ENCODE measurements at places on chromosomes 12 and 14.

GRCh38 chr14:99945732-99946651 lies 119.2 kb upstream of the EVL start:
- no peak for DNase-seq

DNA sequence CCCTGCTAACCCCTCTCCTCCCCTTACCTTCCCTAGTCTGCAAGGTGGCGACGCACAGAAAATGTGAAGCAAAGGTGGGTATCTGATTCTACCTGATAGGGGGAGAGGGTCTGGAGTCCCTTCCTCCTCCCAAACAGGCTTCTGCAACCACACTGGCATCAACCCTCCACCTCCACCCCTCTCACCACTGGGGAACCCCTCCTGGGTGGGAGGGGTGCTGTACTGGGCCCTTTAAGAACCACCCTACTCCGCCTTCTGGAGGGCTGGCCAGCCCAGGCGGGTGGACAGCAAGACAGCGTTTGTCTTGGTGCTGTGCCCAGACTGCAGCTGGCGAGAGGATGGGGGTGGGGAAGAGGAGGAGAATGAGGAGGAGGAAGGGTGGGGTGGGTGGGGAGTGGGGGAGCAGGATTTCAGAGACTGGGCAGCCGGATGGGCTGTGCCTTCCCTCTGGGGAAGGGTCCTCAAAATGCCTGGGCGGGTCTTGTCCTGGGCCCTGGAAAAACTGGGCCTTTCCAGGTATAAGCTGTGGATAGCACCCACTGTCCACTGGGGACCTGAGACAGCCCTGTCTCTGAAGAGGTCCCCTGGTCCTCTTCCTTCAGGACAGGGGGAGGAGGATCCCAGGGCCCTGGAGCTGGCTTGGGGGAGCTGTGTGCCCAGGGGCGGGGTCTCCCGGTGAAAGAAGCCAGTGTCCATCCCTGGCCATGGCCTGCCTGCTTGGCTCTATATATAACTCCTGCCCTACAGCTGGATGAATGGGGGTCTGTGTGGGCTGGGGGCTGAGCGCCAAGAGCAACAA lies 2.8 kb downstream of the TNS2 start:
- DNase-seq: no peak

DNA sequence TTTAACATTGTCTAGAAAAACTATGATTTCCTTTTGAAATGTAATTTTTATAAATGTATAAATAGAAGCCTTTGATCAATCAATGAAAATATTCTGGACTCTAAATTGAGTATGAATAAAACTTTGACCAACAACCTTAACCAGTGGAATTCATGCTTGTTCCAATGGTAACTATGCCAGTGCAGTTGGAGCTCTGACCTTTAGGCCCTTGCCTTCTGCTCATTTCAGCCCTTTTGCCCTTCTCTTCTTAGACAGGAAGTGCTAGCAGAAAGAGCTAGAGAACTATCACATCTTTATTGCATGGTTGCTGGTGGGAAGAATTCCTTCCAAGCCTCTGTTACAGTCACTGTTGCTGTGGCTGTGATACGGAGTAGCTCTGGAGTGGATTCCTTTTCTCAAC lies 39.7 kb downstream of the TTC8 start:
- no peak for DNase-seq

GRCh38 chr12:115983226-115983798 lies 294.2 kb downstream of the MED13L start:
- no peak for DNase-seq

DNA sequence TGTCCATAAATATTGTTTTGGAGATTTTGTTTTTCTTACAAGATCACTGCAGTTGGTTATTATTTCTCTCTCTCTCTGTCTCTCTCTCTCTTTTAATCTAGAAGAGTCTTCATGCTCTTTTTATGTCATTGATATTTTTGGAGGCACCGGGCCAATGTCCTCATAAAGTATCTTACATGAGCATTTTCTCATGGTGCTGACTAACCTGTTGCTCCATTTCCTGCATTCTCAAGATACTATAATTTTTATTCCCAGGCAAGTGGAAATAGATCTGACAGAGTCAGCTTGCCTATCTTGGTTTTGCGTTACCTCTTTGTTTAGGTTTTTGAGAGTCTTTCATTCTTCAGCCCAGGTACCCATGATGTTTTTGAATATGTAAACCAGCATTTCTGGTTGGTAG lies 938.8 kb upstream of the FBXO33 start:
- no peak for DNase-seq

- no peak for DNase-seq
These were observed 268.7 kb downstream of the DAD1 start for GRCh38 chr14:22320362-22320750.
